ENCODE measurements at places on chromosomes 1 and 21. TPM values are rescaled to one million over a fixed set of nuclear protein-coding genes. Genes with fewer than 3 reads are reported as not detected.
A peak's percentile ranks its signal among the peaks of the same experiment; 100 is the strongest.

DNA sequence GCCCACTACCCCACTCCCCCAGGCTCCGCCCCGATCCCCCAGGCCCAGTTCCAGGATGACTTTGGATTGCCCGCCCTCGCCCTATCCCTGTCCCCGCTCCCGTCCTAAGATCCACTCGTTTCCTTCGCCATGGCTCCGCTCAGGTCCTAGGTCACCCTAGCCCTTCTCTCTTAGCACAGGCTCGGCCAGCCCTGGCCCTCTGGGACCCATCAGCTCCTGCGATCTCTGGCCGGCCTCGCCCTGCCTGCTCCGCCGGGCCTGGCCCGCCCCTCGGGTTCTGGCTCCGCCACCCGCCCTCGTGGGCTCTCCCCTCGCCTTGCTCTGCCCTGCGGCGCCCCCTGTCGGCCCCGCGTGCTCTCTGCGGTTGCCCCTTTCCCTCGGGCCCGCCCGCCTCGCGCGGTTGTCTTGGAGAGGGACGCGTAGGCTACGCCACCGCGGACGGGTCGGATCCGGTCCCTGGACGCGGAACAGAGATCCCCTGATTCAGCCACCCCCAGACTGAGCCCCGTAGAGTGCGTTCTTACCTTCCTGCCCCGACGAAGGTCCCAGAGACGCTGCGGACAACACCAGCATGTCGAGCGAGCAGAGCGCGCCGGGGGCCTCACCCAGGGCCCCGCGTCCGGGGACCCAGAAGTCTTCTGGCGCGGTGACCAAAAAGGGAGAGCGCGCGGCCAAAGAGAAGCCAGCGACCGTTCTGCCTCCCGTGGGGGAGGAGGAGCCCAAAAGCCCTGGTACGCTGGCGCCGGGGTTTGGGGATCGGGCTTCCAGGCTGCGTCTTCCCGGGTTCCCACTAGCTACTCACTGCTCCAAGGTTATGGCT is at the start of gene LRRC71:
LRRC71 (plus strand) TSS at position 400 of the 820 bp plus-strand sequence; CDS start at position 572, 172 bp downstream.
- H3K27me3 ChIP-seq, result peaks cover 75% of the 10 kb centered on the region
- H3K36me3 ChIP-seq, result no peaks in the 10 kb centered on the region
- DNase-seq, result peak; percentile 84
- H3K27ac ChIP-seq, result no peak within 1 kb of the TSS
- H3K4me1 ChIP-seq, result peaks cover 24% of the 10 kb centered on the region
- H3K4me3 ChIP-seq, result peak within 1 kb of the TSS; percentile 29

PRR9 gene
- not detected for polyA plus RNA-seq

DNA sequence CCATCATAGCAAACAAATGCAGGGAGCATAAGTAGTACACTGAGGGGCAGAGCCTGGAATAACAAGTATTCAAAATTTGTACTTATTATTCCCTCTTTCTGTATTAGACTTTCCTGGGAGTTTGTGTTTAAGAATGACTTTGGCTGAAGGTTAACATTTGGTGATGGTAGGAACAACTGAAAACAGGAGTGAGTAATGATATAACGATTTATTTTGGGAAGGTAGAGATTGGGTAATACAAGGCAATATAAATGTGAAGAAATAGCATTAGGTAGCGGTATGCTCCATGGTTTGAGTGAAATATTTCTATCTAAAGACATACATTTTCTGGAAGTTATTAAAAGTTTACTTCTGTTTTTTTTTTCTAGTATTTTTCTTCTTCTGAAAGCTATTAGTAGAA is 18.5 kb upstream of the C1orf21 start:
- DNase-seq, result no peak
- H3K27ac ChIP-seq, result no peak overlapping the region
- no peaks in the 10 kb centered on the region for H3K4me1 ChIP-seq
- H3K4me3 ChIP-seq, result no peak overlapping the region

GRCh38 chr1:209250861-209251636 is 332.5 kb upstream of the CAMK1G start:
- no peaks in the 10 kb centered on the region for H3K36me3 ChIP-seq
- no peaks in the 10 kb centered on the region for H3K27me3 ChIP-seq
- no peaks in the 10 kb centered on the region for H3K4me1 ChIP-seq
- H3K27ac ChIP-seq, result no peak overlapping the region

DNA sequence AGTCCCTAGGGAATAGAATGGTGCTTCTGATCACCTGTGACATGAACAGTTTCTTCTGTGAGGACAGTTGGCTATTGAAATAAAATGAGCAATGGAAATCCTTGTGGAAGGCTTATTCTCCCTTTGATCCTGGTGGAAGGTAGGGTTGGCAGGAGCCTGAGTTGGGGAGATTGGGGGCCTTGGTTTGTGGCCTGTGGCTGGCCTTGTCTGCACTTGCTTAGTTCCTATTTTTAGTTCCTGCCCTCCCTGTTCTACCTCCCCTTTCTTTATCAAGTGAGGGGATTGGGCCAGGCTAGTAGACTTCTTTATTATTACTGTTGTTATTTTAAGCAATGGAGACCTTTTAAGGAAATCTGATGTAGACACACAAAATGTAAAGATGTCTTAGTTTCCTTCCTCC is 8.2 kb downstream of the DMRTB1 start:
- DNase-seq, result no peak
- peaks cover 6% of the 10 kb centered on the region for H3K27me3 ChIP-seq
- no peak overlapping the region for H3K27ac ChIP-seq
- H3K36me3 ChIP-seq, result no peaks in the 10 kb centered on the region
- no peak overlapping the region for H3K4me3 ChIP-seq

DNA sequence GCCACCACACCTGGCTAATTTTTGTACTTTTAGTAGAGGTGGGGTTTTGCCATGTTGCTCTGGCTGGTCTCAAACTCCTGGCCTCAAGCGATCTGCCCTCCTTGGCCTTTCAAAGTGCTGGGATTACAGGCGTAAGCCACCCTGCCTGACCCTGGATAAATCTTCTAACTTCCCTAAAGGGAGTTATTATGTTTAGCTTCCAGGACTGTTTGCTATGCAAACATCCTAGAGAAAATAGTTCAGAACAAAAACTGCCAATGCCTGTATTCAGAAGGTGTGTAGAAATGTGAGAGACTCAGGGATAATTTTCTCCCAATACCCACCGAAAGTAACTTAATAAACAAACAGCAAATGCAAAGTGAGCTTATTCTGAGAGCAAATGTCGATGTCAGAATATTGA is 301.2 kb downstream of the TGFB2 start:
- no peaks in the 10 kb centered on the region for H3K27me3 ChIP-seq
- no peak overlapping the region for H3K27ac ChIP-seq
- no peak for DNase-seq
- no peaks in the 10 kb centered on the region for H3K36me3 ChIP-seq

FMO2 gene
- 5.1 TPM for polyA plus RNA-seq

DNA sequence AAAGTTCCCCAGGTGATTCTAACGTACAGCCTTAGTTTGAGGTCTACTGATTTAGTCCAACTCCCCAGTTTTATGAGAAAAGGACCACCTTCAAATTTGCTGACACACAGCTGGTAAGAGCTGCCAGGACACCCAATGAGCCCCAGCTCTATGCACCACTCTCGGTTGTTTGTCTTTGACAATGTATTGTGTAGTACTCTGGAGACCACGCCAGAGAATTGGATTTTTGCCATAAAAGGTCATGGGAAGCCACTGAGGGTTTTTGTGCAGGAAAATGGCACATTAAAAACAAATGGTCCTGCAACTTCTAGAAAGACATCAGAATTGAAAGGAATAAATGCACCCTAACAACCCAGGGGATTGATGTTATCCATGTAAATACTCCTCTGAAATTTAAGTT is 7.1 kb upstream of the IER5 start:
- no peaks in the 10 kb centered on the region for H3K4me1 ChIP-seq
- H3K36me3 ChIP-seq, result no peaks in the 10 kb centered on the region
- H3K4me3 ChIP-seq, result no peak overlapping the region
- H3K27me3 ChIP-seq, result peaks cover 2% of the 10 kb centered on the region
- no peak overlapping the region for H3K27ac ChIP-seq

- DNase-seq, result no peak
- no peaks in the 10 kb centered on the region for H3K27me3 ChIP-seq
- no peaks in the 10 kb centered on the region for H3K4me1 ChIP-seq
Observed at GRCh38 chr1:89609781-89610456, 23.0 kb upstream of the LRRC8C start.

DNA sequence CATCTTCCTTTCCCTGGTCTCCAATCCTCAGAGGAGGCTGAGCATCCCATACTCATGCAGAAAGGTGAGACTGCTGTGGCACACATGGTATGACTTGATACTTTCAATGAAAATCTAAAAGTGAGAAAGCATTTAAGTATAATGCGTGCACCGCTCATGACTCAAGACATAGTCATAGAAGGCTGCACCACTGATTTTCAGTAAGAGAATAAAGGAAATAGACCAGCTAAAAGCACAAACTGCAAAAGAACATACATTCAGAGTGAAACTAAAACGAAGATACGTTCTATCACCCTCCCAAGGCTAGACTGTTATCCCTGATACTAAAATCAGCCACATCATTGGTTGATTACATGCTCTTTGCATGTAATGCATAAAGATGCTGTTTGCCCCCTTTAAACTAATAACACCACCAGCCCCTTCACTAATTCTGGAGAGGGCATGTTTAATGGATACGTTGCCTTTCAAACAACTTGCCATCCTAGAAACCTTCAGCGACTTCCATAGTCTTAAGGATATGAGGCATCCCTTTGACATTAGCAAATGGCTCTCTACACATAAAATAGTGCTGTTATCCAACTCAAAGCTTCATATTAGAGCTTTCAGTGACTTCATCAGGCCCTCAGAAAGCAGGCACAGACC is 2.1 kb downstream of the PLD5 start:
- DNase-seq, result no peak
- H3K27ac ChIP-seq, result no peak overlapping the region

DNA sequence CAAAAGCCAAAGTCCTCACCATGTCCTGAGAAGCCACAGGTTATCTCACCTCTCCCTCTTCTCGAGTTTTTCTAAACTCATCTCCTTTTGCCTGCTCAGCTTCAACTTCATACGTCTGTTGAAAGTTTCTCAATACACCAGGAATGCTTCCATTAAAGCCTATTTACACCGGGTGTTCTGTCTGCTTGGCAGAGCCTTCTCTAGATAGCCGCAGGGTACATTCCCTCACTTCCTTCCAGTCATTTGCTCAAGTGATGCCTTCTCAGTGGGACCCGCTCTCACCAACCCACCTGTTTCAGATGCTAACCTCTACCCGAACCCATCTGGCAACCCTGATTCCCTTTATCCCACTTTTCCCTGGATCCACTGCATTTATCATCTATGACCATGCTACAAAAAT is 257.0 kb upstream of the ADGRL2 start:
- no peak overlapping the region for H3K27ac ChIP-seq
- no peaks in the 10 kb centered on the region for H3K27me3 ChIP-seq
- DNase-seq, result no peak
- H3K4me3 ChIP-seq, result no peak overlapping the region
- H3K4me1 ChIP-seq, result no peaks in the 10 kb centered on the region

GRCh38 chr1:94974824-94975223 is 47.9 kb upstream of the CNN3 start:
- peak overlapping the region; percentile 37 for H3K27ac ChIP-seq
- H3K36me3 ChIP-seq, result peaks cover 2% of the 10 kb centered on the region
- no peaks in the 10 kb centered on the region for H3K27me3 ChIP-seq
- no peak overlapping the region for H3K4me3 ChIP-seq

GRCh38 chr1:55823541-55824250 is 608.5 kb upstream of the USP24 start:
- H3K4me3 ChIP-seq, result no peak overlapping the region
- H3K4me1 ChIP-seq, result no peaks in the 10 kb centered on the region
- no peaks in the 10 kb centered on the region for H3K36me3 ChIP-seq

DNA sequence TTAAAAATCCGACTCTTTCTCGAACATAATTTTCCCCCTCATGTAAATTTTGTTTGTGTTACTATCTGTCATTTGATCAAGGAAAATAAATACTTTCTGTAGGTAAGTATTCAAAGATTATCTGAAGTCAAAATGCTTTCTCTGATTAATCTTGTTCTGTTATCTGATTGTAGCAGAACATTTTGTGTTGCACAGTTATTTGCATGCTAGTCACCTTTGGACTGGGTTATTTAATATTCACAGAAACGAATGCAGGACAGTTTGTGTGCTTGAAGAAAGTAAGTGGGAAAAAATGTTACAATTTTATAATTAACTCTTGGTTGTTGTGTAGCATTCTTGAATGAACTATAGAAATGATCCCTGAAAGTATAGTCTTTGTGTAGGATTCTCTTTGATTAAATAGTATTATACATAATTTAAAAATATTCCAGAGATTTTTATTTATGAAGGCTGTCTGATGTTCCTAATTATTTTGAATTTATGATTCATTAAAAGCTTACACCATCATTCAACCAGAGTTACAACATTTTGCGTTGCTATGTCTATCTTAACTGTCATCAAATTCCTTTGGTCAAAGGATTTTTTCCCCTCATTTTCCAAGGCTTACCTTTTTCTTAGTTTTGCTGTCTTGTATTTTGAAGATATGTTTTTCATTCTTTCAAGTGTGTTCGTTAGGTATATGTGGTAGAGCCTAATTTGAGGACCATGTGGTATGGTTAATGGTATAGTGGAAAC is 176.6 kb downstream of the GIPC2 start:
- no peaks in the 10 kb centered on the region for H3K27me3 ChIP-seq
- DNase-seq, result no peak
- H3K36me3 ChIP-seq, result no peaks in the 10 kb centered on the region
- H3K4me1 ChIP-seq, result no peaks in the 10 kb centered on the region

GRCh38 chr1:48462716-48463302 is 9.2 kb downstream of the SPATA6 start:
- DNase-seq, result no peak
- no peaks in the 10 kb centered on the region for H3K4me1 ChIP-seq
- no peak overlapping the region for H3K4me3 ChIP-seq
- no peaks in the 10 kb centered on the region for H3K27me3 ChIP-seq
- H3K27ac ChIP-seq, result no peak overlapping the region
- no peaks in the 10 kb centered on the region for H3K36me3 ChIP-seq

DNA sequence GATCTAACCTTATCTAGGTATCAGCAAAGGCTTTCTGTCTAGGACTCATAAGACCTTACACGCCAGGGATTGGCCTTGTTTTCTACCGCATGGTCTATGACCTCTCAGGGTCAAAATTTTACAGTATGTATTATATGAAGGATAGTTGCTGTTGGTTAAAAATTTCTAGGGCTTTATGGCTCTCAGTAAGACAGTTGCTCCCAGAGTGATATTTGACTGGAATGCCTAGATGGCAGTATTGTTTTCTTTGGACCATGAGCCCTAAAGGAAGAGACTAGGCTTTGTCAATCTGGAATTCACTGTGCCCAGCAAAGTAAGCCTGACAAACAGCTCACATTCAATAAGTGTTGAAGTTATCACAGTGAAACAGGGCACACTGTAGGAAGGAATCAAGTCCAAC is 37.6 kb downstream of the C1orf87 start:
- H3K27me3 ChIP-seq, result no peaks in the 10 kb centered on the region
- no peak overlapping the region for H3K27ac ChIP-seq
- H3K36me3 ChIP-seq, result no peaks in the 10 kb centered on the region
- no peak overlapping the region for H3K4me3 ChIP-seq

OR2L8 gene
- not detected for polyA plus RNA-seq

Data from spinal cord (tissue), 10 donors.